ENCODE measurements at places on chromosomes 3 and 15. TPM values are rescaled to one million over a fixed set of nuclear protein-coding genes. Genes with fewer than 3 reads are reported as not detected.

The TERC gene
- 1.5 TPM for total RNA-seq

DNA sequence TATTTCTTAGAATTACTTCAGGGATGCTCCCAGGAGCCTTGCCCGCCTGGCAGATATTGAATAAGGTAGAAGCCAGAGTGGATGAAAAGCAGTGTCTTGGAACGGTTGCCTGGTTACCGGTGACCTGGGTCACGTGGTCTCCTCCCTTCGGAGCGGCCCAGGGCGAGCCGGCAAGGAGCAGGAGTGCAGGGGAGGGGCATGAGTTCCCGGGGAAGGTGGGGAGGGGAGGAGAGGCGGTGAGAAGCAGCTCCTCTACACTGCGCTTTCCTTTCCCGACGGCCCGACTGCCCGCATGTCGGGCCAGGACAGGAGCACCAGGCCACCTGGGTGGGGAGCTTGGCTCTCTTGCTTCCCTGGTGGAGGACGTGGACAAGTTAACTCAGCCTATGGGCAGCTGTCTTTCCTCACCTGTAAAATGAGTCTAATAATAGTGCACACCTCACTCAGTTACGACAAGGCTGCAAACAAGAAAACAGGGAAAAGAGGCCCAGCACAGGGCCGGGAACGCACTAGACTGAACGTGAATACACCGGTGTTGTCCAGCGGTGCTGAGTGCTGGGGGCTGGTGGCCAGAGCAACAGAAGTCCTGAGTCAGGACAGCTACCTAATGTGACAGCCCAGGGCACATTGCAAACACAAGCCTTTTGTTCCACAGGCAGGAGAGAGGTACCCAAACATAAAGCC lies 198.3 kb downstream of the ADAMTS9 start:
- DNase-seq: no peak

- no peak for DNase-seq
Observed at GRCh38 chr15:90866161-90866715, 2.1 kb upstream of the FURIN start.

The OXSM gene
- 17.7 TPM for total RNA-seq

The KIAA1143 gene
- 32.8 TPM for total RNA-seq

- DNase-seq: no peak
Observed at GRCh38 chr3:134149286-134149685, 101.4 kb downstream of the RYK start.

The DOCK3 gene
- total RNA-seq: 3.6 TPM

GRCh38 chr3:155549087-155549486 lies 195.8 kb downstream of the PLCH1 start:
- DNase-seq: no peak

The APOD gene
- total RNA-seq: 322 TPM

DNA sequence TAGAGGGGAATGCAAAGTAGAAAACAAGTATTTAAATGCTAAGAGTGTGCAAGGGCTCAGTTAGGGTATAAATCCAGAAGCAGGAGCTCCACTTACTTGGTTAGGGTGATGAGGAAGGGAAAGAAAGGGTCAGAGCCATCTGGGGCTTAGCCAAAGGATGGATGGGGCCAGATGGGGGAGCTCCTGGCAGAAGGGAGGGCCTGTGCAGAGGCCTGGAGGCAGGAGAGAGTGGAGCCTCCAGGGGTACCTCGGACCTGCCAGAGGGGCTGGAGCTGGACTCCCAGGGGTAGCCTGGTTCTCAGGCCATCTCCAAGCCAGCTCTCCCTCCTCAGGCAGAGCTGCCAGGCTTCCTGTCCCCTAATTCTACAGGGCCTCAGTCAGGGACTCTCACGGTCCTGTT lies 506.3 kb downstream of the SHQ1 start:
- no peak for DNase-seq

DNA sequence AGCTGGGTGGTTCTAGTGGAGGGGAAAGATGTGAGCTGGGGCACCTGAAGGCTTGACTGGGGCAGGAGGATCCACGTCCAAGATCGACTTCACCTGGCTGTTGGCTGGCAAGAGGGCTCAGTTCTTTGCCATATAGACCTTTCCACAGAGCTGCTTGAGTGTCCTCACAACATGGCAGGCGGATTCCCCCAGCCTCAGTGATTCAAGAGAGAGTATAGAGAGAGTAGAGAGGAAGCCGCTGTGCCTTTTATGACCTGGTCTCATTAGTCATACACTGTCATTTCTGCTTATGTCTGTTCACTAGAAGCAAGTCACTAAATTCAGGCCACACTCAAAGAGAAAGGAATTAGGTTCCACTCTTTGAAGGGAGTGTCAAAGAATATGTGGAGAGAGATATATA lies 101.6 kb downstream of the APBA2 start:
- no peak for DNase-seq
